ENCODE measurements at places on chromosomes 5 and 9. TPM values are rescaled to one million over a fixed set of nuclear protein-coding genes. Genes with fewer than 3 reads are reported as not detected.

SPINK9 gene
- total RNA-seq = not detected

SCGB3A2 gene
- not detected for total RNA-seq

GABRA6 gene
- not detected for total RNA-seq

HAVCR1 gene
- not detected for total RNA-seq

CARTPT gene
- not detected for total RNA-seq

MLLT3 gene
- 14.6 TPM for total RNA-seq

NDST1 gene
- total RNA-seq = 60.4 TPM

PCDHGA11 gene
- 4.5 TPM for total RNA-seq

All from Right ventricle myocardium inferior (tissue), 1 donor.